Endothelial cell of umbilical vein (primary cell): ENCODE measurements at places on chromosomes 16 and 17. TPM values are rescaled to one million over a fixed set of nuclear protein-coding genes. Genes with fewer than 3 reads are reported as not detected.
A peak's percentile ranks its signal among the peaks of the same experiment; 100 is the strongest.

DNA sequence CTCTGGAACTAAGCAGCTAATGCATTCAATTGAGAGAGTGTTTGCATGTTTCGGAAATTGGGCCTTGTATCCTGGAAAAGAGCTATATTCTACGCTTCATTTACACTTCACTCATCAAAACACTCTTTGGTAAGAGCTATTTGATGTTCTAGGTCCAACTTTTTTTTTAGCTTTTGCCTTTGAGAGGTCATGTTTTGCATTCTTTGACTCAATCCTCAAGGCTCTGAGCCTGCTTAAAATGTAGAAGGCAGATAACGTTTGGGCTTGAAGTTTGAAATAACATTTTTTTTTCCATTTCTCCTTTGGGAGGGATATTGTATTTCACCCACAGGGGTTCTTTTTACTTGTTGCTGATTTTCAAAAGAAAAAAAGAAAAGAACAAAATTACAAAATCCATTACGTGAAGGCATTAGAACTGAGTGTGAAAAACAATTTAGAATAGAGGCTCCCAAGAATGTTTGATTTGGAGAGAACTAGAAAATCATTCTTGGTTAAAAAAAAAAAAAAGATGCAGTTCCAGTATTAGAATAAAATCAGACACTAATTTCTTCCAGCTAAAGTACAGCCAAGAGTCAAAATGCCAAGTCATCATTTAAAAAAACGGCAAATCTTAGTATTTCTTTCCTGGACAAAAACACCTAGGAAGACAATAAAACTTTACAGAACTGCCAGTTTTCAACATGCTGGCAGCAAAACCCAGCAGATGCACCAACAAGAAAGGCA, 268.5 kb downstream of the GRIN2A start:
- H3K4me3 ChIP-seq, result no peak overlapping the region
- H3K4me1 ChIP-seq, result no peaks in the 10 kb centered on the region
- no peaks in the 10 kb centered on the region for H3K36me3 ChIP-seq

DNA sequence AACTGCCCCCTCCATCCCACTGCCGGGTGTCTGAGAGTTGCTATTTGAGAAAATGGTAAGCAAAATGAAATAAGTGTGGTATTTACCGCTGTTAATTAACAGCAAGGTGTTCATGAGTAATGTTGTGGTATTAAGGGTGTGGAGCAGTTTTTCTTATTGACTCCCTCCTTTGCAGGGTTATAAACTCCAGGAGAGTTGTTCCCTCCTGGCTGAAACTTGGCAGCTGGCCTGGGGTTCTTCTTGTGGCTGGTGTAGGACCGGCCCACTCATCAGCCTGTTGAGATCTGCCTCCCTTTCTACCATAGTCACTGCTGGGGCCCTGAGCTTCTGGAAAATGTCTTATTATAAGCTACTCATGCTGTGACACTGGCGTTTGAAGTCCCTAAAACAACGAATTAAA, 128.6 kb downstream of the SOX9 start:
- no peak overlapping the region for H3K27ac ChIP-seq
- DNase-seq, result no peak
- no peak overlapping the region for H3K4me3 ChIP-seq
- no peaks in the 10 kb centered on the region for H3K27me3 ChIP-seq
- no peaks in the 10 kb centered on the region for H3K36me3 ChIP-seq

The TMED6 gene
- 0.37 and 1.2 TPM in 2 replicates for total RNA-seq

DNA sequence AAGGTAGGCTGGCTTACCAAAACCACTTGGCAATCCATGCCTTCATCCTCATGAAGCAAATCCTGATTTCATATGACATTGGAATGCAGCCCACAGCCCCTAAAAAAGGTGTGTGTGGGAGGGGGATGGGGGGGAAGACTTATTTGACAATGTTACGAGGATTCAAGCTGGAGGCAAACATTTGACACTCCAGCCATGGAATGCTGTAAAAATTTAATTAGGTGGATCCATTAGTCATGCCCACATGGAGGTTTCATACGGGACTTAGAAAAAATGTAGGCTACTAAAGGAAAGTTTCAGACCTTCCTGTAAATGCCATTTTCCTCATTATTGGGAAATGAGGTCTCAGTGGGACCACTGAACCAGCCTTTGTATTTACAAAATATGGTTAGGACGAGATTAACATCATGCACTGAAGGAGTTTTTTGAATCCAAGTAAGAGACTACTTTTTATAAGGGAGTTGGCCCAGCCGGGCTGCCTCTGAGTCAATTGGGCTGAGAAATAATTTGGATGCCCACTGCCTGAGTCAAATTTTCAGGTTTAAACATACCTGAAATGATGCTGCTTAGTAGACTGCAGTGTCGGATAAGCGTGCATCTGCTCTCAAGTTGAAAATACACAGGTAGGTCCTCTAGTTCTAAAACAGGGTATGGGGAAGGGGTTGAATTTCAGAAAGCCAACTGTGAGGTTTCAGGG, 44.6 kb upstream of the MAF start:
- H3K27ac ChIP-seq, result no peak overlapping the region
- H3K27me3 ChIP-seq, result no peaks in the 10 kb centered on the region
- no peaks in the 10 kb centered on the region for H3K36me3 ChIP-seq
- H3K4me3 ChIP-seq, result no peak overlapping the region

The CES5A gene
- not detected in 2 replicates for total RNA-seq

GRCh38 chr17:8057691-8058114, 18.8 kb downstream of the ALOX15B start:
- H3K27me3 ChIP-seq, result peaks cover 38% of the 10 kb centered on the region
- no peak overlapping the region for H3K4me3 ChIP-seq
- peak; percentile 76 for DNase-seq
- H3K36me3 ChIP-seq, result no peaks in the 10 kb centered on the region
- H3K27ac ChIP-seq, result no peak overlapping the region

The CBLN1 gene
- not detected in 2 replicates for total RNA-seq

The SLX4 gene
- total RNA-seq, result 8.9 and 9.3 TPM in 2 replicates

DNA sequence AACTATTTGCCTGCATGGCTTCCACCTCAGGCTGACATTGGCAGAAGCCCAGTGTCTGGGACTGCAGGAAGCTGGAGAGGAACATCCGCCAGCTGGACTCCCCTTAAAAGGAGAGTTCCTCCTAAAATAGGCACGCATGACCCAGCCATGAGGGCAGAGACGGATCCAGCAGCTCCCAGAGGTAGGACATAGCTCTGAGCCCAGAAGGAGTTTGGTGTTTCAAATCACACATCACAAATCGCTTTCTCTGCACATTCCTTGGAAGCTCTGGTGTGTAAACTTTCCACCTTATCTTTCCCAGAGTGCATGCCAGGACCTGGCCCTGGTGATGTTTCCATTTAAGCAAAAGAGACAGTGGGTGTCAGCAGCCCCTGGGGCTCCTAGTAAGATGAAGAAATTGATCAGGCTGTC, 231.1 kb upstream of the CDH5 start:
- no peak for DNase-seq
- no peaks in the 10 kb centered on the region for H3K27me3 ChIP-seq

The CRYM gene
- total RNA-seq, result not detected in 2 replicates

DNA sequence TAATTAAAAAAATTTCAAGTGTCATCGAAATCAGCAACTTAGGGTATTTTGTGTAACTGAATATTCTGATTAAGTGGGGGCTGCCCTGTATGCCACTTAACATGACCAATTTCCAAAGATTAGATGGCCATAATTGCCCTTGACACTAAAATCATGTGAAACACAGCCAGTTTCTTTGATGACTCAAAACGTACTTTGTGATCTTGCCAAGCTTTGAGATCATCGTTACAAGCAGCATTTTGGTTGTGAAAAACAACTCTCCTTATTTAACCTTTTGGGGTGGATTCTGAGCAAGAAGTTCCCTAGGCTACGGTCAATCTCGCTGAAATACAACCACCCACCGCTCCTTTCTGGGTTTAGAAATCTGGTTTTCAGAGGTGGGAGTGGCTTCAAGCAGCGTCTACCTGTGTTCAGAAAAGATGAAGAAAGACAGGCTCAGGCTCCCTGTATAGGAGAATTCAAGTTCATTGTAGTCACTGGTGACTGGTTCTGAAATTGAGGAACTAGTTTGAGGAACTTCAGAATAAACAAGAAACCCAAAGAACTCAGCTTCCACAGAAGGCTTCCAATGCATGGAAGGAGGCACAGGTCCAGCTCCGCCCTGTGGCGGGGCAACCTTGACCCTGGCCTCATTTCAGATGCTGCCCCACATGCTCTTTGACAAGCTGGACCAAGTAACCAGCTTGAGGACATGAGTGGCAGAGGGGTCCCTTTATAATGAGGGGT, 9.4 kb downstream of the MAP3K14 start:
- DNase-seq, result peak; percentile 88
- no peaks in the 10 kb centered on the region for H3K36me3 ChIP-seq
- H3K27me3 ChIP-seq, result no peaks in the 10 kb centered on the region
- peaks cover 10% of the 10 kb centered on the region for H3K4me1 ChIP-seq

DNA sequence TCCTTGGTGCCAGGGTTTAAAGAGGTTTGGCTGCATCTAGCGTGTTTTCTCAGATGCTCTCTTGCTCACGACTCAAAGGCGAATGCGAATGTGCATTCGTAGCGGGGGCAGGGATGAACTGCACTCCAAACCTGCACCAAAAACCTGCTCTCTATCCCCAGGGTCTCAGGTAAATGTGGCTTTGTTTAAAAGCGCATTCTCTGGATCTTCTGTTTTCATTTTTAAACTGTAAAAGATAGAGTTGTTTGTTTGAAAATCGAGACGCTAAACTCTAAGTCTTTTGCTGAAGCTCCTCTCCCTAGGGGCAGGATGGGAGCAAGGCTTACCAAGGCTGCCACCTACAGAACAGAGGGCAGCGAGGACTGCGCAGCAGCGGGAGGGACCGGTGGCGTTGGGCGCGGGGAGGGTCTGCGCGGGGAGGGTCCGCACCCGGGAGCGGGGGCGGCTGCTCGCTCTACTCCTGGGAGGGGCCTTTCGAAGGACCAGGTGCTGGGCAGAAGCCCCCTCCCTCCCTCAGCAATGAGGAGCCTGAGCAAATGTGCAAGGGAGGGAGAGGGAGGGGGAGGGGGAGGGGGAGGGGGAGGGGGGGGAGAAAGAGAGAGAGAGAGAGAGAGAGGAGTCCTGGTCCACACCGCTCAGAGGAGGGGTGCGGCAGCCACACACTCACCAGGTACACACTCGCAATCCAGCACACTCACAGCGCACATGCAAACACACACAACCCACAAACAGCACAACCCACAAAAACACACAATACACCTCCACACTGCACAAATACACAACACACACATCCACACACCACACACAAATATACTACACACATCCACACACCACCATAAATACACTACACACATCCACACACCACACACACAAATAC, 142.8 kb downstream of the GRIN2A start:
- DNase-seq, result no peak
- H3K4me1 ChIP-seq, result no peaks in the 10 kb centered on the region
- H3K27me3 ChIP-seq, result no peaks in the 10 kb centered on the region
- no peak overlapping the region for H3K4me3 ChIP-seq

GRCh38 chr17:37176723-37177122, 199.1 kb upstream of the C17orf78 start:
- DNase-seq, result peak; percentile 11
- no peaks in the 10 kb centered on the region for H3K27me3 ChIP-seq
- no peak overlapping the region for H3K27ac ChIP-seq
- H3K4me3 ChIP-seq, result no peak overlapping the region
- H3K4me1 ChIP-seq, result peaks cover 23% of the 10 kb centered on the region

- H3K27ac ChIP-seq, result no peak overlapping the region
- peaks cover 68% of the 10 kb centered on the region for H3K27me3 ChIP-seq
- no peaks in the 10 kb centered on the region for H3K36me3 ChIP-seq
- H3K4me3 ChIP-seq, result no peak overlapping the region
- DNase-seq, result no peak
- H3K4me1 ChIP-seq, result peaks cover 5% of the 10 kb centered on the region
Observed at GRCh38 chr17:48990882-48991357, 6.3 kb upstream of the IGF2BP1 start.
